ENCODE measurements at places on chromosomes 2 and 18.
A peak's percentile ranks its signal among the peaks of the same experiment; 100 is the strongest.

DNA sequence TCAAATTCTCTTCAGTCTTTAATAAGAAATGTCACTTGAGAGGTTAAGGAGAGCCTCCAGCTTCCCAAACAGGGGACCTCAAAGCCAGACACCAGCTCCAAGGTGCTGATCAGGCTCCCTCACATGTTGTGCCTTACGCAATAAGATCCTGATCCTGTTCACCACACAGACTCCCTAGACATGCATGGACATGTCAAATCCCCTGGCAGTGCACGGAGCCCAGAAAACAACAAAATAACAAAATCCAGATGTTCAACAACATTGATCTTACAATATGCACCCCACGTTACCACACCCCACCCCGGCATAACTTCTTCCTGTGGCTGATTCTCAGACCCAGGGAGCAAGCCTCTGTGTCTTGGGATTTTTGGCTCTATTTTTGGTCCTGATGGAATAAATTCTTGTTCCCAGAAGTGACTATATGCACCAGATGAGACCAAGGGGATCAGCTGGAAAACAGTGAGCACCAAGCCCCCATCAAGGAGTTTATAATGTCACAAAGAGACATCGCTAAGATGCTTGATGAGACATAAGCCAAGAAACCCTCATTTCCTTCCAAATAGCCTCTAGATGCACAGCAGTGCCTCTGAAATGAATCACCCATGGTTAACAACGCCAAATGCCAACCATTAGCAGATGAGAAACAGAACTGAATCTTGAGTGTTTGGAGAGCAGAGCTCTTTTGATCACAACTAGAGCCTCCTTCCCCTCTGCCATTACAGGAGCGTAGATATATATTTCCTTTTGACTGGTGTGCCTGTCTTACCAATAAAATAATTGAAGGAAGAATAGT is 198.2 kb downstream of the PRKCE start:
- DNase-seq: no peak

GRCh38 chr18:26438980-26439379 is 109.4 kb downstream of the KCTD1 start:
- DNase-seq: no peak

DNA sequence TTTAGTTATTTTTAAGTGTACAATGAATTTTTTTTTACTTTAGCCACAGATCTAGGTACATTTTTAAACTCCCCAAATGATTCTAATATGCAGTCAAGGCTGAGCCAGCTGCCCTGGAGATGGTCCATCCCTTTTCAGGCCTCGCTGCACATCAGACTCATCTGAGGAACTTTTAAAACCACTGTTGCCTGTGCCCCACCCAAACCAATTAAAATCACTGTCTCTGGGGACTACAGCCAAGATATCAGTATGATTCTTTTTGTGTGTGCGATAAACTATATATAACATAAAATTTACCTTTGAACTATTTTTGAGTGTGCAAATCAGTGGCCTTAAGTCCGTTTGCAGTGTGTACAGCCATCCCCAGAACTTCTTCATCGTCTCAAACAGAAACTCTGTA is 9.1 kb upstream of the MALT1 start:
- DNase-seq: no peak

- DNase-seq: no peak
These were observed 21.6 kb downstream of the PMAIP1 start for GRCh38 chr18:59921384-59921891.

- no peak for DNase-seq
These were observed 8.3 kb downstream of the TBR1 start for GRCh38 chr2:161424394-161424769.

DNA sequence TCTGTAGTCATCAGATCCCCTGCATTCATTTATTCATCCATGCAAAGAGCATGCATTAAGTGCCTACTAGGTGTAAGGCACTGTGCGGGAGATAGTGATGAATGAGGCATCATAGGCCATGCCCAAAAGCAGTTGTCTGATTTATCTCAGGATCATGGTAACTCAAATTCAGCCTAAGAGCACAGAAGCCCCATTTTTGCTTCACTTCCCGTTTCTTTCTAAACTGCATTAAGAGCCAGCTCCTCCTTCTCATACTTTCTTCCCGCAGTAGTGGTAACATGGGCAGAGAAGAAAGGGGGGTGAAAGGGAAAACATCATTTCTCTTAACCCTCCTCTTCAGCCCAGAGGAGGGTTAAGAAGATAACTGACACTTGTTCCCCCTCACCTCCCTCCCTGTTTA is 2.9 kb downstream of the GPR45 start:
- DNase-seq: no peak

GRCh38 chr2:232512602-232513001 is 7.6 kb upstream of the PRSS56 start:
- peak; percentile 97 for DNase-seq

DNA sequence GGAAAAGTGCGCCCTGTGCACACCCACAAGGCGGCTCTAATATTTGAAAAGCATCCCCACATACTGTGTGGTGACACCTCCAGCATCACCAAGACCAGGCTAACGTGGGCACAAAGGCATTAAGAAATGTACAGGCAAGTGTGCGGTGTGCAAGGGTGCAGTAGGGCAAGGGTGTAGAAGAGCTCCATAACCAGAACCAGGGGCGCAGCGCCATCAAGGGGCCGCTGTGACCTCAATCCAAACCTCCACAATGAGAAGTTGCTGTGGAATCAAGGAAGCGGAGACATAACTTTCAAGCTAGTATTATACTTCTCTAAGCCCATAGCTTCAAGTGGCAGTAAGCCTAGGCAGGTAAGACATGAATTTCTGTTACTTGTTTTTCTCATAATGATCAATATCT is 13.0 kb downstream of the L3MBTL4 start:
- peak; percentile 16 for DNase-seq

- no peak for DNase-seq
These were observed 41.1 kb upstream of the ASXL3 start for GRCh38 chr18:33536904-33537303.

DNA sequence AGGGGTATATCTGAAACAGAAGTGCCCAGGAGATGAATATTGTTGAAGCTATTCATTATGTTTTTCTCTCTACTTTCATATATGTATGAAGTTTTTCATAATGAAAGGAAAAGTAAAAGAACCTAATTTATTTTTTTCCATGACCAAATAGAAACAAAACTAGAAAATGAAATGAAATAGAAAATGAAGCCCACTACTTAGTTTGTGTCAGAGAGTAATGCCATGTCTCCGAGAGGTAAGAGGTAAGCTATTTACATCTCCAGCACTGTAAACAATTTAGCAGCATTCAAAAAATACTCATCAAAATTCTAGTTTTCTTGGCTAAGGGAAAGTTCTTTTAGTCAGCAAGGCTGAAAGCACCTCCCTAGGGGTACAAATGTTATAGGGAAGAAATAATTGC is 238.6 kb downstream of the PTH2R start:
- no peak for DNase-seq

GRCh38 chr2:241680827-241681599 is 5.6 kb downstream of the DTYMK start:
- DNase-seq: no peak
